GDM1 (cell line): ENCODE measurements at places on chromosomes 2 and 18.

DNA sequence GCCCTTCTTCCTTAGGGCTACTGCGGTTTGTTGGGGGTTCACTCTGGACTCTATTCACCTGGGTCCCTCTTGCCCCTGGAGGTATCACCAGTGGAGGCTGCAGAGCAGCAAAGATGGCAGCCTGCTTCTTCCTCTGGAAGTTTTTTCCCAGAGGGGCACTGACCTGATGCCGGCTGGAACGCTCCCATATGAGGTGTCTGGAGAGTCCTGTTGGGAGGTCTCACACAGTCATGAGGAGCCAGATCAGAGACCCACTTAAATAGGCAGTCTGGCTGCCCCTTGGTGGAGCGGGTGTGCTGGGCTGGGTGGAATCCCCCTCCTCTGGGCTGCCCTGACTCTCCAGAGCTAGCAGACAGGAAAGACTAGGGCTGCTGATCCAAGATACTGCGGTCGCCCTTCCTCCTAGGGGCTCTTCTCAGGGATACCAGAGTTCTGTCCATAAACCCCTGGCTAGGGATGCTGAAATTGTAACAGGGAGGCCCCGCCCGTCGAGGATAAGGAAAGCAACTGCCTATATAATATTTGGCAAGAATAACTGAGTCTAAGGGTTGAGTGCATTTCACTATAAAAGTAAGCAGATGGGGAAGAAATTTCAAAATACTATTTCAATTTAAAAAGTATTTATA lies 140.7 kb downstream of the NOL4 start:
- no peak for DNase-seq

GRCh38 chr18:3350021-3350420 lies 88.1 kb downstream of the MYL12B start:
- no peak for DNase-seq

GRCh38 chr2:215328066-215328465 lies 16.2 kb downstream of the ATIC start:
- no peak for DNase-seq

GRCh38 chr18:54033052-54033451 lies 191.4 kb downstream of the MBD2 start:
- no peak for DNase-seq

DNA sequence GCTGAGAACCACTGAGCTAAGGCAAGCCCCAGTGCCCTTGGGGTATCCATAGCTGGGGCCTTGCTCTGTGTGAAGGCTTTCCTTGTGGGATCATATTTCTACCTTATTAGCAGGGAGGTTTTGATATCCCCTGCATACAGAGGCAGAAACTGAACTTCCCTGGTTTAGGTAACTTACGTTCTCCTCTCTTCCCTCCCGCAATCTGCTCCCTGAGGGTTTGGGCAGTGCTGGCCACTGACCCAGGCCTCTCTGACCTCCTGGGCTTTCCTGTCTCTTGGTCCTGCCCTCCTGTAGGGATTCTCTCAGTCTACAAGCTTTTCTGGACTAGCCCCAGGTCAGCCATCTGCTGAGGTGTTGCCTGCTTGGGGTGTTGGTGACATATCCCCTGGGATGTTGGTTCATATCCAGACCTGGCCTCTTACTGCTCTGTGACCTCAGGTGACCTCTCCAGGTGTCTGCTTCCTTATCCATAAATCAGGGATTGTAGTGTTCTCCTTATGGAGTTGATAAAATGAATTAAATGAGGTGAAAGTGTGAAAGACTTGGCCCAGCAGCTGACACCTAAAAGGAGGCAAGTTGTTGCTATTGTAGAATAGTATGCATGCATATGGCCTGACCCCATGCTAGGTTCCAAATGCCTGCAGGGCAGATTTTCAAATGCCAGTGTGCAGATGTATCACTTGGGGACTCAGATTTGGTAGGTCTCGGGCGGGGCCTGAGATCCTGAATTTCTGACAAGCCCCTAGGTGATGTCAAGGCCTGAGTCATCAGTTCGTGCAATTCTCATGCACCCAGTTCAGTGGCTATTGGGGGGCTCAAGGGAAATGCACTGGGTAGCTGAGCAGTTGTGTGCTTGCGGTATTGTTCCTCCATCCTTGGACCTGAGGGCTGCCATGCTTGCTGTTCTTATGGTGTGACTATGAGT lies 106.6 kb downstream of the FHOD3 start:
- DNase-seq, result no peak

GRCh38 chr2:164110515-164110914 lies 374.7 kb upstream of the FIGN start:
- DNase-seq, result no peak

GRCh38 chr2:212124598-212124997 lies 414.0 kb downstream of the ERBB4 start:
- no peak for DNase-seq

DNA sequence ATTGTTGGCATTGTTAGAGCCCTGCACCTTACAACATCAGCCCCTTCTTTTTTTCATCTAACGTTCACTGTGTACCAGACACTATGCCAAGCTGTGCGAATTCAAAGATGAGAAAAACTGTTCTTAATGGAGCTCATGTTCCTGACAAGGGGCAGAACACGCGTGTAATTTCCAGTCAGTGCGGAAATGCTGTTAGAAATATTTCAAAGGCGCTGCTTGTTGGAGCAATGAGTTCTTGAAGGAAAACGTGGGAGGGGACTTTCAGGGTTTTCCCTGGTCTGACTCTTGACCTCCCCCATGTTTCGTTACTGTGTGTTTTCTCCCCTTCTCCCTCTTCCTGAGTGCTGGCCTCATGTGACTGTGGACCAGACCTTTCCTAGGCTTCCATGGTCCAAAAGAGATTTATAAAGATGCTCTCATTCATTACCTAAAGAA lies 1.5 kb downstream of the MTHFD2 start:
- DNase-seq, result no peak

GRCh38 chr2:73561422-73561821 lies 80.8 kb downstream of the NAT8 start:
- DNase-seq, result no peak

DNA sequence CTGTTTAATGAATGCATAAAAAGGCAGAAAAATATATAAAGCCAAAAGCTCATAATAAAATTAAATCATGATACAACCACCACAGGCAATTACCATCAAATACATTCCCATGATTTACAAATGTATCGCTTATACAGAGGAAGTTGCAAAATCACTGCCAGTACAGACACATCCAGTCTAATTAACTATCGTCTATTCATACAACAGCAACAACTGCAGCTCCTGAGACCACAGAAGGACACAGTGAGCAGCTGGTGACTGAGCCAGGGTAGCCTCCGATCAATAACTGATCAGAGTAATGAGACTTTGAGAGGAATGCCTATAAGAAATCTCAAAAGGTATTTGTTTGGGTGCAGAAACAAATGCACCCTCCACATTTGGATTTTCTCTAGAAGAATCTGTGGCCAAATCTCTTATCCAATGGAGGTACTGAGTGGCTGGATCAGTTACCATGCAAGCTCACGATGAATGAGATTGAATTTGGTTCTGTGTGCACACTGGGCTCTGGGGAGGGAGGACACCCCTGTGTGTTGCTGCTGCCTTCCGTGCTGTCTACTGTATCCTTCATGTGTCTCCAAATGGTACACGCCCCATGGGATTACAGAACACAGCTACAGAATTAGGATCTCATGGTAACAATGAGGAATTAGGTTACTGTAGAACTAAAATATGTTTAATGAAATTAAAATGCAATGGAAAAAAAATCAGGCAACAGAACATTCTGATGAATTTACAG lies 119.6 kb downstream of the MBP start:
- DNase-seq, result no peak

DNA sequence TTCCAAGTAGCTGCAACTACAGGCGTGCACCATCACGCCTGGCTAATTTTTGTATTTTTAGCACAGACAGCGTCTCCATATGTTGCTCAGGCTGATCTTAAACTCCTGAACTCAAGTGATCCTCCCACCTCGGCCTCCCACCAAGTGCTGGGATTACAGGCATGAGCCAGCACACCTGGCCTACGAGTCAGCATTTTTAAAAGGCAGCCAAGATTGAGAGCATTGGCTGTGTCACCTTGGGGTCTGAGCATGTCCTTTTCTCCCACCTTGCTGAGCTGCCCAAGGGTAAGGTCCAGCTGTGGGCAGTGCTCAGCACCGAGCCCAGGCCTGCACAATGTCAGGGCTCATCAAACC lies 142.8 kb upstream of the LMAN1 start:
- DNase-seq, result no peak

DNA sequence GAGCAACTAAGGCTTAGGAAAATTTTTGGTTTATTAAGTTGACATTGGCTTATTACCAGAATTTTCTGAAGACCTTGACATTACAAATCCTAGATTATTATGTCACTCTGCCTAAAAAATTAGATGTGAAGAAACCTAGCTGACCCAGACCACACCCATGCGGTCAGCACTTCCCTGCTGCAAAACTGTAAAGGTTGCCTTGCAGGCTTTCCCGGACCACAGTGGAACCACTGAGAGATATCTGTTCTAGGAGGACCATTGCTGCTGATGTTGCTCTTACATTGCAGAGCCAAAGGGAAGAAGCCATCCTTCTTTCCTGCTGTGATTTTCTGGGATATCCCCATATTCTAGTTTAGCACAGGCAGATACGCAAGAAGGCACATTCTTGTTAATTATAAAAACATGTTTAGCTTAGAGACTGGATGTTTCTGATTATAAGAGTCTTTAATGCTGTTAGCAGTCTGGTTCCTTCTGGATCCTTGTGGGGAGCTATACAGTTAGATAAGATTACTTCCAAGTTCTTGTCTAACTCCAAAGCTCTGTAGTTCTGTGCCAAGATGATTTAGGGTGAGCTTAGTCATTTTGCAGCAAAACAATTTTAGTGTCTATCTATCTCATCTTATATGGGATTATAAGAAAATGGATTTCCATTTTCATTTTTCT lies 70.2 kb downstream of the AOX1 start:
- no peak for DNase-seq

DNA sequence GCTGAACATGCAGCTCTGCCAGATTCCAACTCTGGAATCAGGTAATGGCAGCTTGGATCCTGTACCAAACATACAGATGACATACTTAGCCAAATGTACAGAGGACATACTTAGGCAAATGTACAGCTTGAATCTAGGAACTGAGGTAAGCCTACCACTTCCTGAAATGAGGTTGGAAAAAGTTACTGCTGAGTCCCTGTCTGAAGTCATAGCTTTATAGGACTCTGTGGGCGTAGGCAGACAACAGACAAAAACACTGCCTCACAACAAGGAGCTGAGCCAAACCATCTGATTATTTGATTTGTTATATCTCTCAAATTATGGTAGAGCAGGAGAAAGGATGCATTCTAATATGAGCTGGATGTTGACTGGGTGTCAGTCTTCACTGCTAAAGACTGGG lies 290.2 kb upstream of the TCF4 start:
- DNase-seq, result no peak
